ENCODE measurements at places on chromosomes 4 and X.

DNA sequence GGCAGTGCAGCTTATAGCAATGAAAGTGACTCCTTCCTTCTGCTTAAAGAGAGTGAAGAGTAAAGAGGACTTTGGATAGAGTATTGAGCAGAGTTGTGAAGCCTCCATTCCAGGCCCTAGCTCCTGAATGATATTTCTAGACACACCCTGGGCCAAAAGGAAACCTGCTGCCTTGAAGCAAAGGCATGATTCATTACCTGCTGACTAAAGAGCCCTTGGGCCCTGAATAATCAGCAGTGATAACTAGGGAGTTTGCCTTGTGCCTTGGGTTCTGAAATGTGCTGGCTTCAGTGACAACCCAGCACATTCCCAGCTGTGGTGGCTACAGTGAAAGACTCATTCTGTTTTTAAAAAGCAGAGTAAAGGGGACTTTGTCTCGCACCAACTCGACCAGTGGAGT is 49.2 kb downstream of the STPG2 start:
- H3K36me3 ChIP-seq: no peaks in the 10 kb centered on the region
- no peak for DNase-seq
- no peaks in the 10 kb centered on the region for H3K27me3 ChIP-seq

DNA sequence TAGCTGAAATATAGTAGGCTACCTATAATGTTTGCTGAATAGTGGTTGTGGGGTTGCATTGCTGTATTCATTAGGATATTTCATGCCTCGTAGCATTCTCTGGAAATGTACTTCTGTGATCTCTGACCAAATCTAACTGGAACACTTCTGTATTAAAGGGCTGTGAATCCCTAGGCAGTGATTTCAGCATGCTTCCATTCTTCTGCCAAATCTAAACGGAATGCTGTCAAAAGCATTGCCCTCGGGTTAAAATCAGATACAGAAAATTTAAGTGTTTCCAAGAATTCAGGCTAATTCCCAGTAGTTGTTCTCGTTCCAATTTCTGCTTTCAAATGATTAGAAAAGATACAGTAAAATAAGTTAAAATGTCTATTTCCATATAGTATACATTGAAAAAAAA is 1847.5 kb upstream of the IGFBP7 start:
- no peaks in the 10 kb centered on the region for H3K36me3 ChIP-seq
- H3K27ac ChIP-seq: no peak overlapping the region
- H3K4me3 ChIP-seq: no peak overlapping the region
- no peaks in the 10 kb centered on the region for H3K4me1 ChIP-seq
- H3K27me3 ChIP-seq: no peaks in the 10 kb centered on the region

- H3K36me3 ChIP-seq: no peaks in the 10 kb centered on the region
- H3K27ac ChIP-seq: peak overlapping the region; percentile 50
- DNase-seq: no peak
- peaks cover 39% of the 10 kb centered on the region for H3K4me1 ChIP-seq
- no peak overlapping the region for H3K4me3 ChIP-seq
- no peaks in the 10 kb centered on the region for H3K27me3 ChIP-seq
Measured at GRCh38 chr4:73663576-73663975, 43.3 kb upstream of the RASSF6 start.

DNA sequence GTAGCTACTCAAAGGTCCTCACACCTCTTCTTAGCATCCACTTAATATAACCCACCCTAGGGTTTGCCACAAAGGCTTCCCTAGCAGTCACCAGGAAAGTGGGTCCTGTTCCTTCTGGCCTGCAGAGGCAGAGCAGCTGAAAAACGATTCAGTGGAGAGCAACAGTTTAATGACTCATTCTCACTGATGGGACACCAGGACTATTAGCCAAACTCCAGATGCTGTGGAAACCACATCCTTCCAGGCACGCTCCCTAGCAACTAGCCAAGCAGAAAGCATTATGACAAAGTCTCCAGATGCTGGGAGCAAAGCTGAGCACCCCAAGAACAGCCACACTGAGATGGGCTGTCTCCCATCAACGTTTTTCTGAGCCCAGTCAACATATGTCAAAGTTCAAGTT is 30.3 kb upstream of the UTP14A start:
- DNase-seq: peak; percentile 8
- H3K27ac ChIP-seq: no peak overlapping the region
- H3K36me3 ChIP-seq: peaks cover 9% of the 10 kb centered on the region
- H3K27me3 ChIP-seq: no peaks in the 10 kb centered on the region
- H3K4me3 ChIP-seq: no peak overlapping the region
- H3K4me1 ChIP-seq: peaks cover 17% of the 10 kb centered on the region

DNA sequence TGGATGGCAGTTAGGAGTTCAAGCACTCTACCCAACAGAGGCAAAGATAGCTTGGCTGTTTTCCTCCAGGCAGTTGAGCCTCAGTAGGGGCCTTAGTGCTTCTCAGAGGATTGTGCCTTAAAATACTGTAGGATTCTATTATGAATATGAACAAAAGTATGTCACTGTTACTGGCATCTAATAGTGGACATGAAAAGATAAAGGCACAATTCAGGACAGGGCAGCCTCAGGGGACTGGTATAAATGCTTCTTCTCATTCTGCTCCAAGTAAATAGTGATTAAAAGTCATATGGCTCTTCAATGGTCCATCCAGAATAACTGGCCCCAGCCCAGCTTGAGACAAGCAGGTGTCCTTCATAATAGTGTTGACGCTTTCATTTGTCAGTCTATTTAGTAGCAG is 17.7 kb downstream of the COL4A6 start:
- no peak overlapping the region for H3K4me3 ChIP-seq
- no peaks in the 10 kb centered on the region for H3K27me3 ChIP-seq
- no peak overlapping the region for H3K27ac ChIP-seq
- DNase-seq: no peak
- no peaks in the 10 kb centered on the region for H3K4me1 ChIP-seq

Data from Calu3 (cell line).